ENCODE measurements at places on chromosomes 1 and 21.

DNA sequence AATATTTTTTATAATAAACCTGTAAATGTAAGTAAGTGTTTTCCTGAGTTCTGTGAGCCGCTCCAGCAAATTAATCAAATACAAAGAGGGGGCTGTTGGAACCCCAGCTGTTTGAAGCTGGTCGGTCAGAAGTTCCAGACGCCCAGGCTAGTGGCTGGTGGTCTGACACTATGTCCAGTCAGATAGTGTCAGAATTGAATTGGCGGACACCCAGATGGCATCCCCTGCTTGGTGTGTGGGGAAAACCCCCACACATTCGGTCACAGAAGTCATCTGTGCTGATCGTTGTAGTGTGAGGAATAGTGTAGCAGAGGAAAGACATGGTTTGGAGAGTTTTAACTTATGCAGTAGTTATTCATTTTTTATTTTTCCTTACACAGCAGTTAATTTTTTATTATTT lies 32.4 kb downstream of the TBCE start:
- no peak for DNase-seq

GRCh38 chr1:10779201-10779600 lies 17.2 kb downstream of the CASZ1 start:
- no peak for DNase-seq

GRCh38 chr1:209704584-209704983 lies at the start of gene HSD11B1:
Gene HSD11B1, plus strand, starts transcription at chr1:209704846. Its CDS starts 97 bp downstream, at chr1:209704943.
- no peak for DNase-seq

DNA sequence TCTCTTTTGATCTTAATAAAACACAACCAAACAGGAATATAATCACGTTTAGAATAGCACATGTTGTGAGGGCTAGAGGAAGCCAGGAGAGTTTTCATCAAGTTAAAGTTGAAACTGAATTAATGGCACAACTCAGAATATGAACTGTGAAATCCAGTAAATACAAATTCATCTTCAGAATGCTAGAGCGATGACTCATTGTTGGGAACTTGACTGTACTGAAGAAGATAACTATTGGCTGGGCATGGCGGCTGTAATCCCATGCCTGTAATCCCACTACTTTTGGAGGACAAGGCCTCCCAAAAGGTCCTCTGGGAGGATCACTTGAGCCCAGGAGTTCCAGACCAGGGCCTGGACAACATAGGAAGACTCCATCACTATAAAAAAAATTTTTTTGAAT lies 8.8 kb downstream of the SYF2 start:
- no peak for DNase-seq

DNA sequence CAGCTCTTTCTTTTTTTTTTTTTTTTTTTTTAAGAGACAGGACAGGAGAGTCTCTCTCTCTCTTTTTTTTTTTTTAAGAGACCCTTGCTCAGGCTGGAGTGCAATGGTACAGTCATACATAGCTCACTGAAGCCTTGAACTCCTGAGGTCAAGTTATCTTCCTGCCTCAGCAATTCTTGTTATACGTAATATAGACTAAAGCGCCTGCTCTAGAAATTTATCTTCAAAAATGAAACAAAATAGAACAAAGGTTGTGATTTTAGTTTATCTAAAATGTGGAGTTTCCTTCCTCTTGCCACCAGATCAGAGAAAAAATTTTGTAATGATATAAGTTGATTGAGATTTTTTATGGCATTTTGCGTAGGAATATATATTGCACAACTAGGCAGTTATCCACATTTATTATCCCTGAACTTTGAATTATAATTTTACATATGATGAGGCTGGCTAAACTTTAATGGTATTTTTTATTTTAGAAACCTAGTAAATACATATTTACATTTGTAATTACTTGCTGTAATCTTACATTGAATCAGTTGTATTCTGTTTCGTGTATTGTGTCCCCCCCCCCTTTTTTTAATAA lies 44.2 kb downstream of the MTF2 start:
- DNase-seq: no peak

GRCh38 chr1:94646786-94647555 lies 105.4 kb upstream of the F3 start:
- DNase-seq: no peak

GRCh38 chr1:205373798-205374175 lies 17.1 kb upstream of the KLHDC8A start:
- no peak for DNase-seq

DNA sequence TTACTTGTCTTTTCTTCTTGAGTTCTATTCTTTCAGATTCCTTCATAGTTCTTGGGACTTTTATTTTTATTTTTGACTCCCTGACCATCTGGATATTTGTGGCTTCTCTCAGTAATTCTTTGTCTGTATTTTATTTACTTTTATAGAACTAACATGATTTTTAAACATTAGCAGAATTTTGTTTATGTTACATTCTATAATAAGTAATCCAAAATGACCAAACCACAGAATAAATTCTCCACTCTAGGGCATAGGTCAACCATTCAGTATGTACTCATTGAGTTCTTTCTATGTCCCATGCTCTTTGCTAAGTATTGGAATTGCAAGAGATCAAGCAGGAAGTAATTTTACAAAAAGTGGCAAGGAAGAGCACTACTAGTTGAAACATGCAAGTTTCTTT lies 969.0 kb downstream of the TTLL7 start:
- no peak for DNase-seq

DNA sequence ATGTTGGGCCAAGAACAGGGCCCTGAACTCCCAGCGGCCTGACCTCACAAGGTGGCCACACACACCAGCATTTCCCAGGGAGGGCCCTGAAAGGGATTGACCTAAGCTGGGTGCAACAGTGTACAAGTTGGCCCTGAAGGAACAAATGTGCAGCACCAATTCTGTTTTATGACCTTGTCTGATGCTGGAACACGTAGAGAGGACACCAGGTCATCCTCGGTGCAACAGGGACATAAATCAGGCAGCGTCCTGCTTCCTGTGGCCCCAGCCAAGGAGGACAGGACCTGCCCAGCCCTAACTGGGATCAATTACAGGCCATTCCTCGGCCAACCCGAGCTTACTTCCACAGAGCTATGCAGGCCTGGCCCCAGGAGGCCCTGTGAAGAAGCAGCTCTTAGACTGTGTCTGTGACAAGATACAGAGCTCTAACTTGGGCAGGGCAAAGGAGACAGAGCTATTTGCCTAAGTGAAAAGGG lies 12.8 kb upstream of the PHC2 start:
- no peak for DNase-seq

- no peak for DNase-seq
These were observed 131.9 kb downstream of the AK5 start for GRCh38 chr1:77413541-77414335.

GRCh38 chr1:31412732-31413404 lies at the start of gene SERINC2:
Gene SERINC2, plus strand, starts transcription at chr1:31413213. Its CDS starts 53 bp downstream, at chr1:31413266.
- DNase-seq: peak; percentile 43

GRCh38 chr1:5959667-5960230 lies 32.5 kb downstream of the NPHP4 start:
- no peak for DNase-seq

- DNase-seq: no peak
These were observed 2.7 kb upstream of the NEGR1 start for GRCh38 chr1:72285074-72285425.

Data from NCI-H1930 (cell line).